ENCODE measurements at places on chromosomes 5 and 9. TPM values are rescaled to one million over a fixed set of nuclear protein-coding genes. Genes with fewer than 3 reads are reported as not detected.
A peak's percentile ranks its signal among the peaks of the same experiment; 100 is the strongest.

GRCh38 chr5:73488806-73489205 lies 9.4 kb upstream of the BTF3 start:
- DNase-seq, result no peak

- DNase-seq, result peak; percentile 55
These were observed 24.3 kb downstream of the CPLX2 start for GRCh38 chr5:175895686-175896102.

- no peak for DNase-seq
These were observed 93.8 kb downstream of the TMEM215 start for GRCh38 chr9:32877103-32877502.

DNA sequence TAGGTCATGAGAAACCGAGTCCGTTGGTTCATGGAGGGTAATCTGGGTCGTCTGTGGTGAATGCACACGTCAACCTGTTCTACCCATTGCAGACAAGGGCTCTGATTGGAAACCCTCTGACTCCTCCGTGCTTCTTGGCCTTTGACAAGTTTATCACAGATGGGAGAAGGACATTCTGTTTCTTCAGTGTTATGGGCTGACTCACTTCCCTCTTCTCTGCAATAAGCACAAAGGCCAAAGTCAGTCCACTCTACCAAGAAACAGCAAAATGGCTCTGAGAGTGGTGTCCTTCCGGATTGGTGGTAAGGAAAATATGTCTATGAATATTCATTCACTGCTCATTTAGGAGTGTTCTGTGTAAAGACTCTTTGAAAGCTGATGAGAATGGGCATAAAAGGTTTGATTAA lies 89.3 kb downstream of the FEM1C start:
- DNase-seq, result no peak

The GLDC gene
- total RNA-seq, result not detected

The SLC6A7 gene
- total RNA-seq, result not detected

The TDRD7 gene
- total RNA-seq, result 14.5 TPM
